ENCODE measurements at places on chromosomes 2 and 18. TPM values are rescaled to one million over a fixed set of nuclear protein-coding genes. Genes with fewer than 3 reads are reported as not detected.

GRCh38 chr18:27094621-27095020 is 90.5 kb downstream of the CHST9 start:
- DNase-seq, result no peak

DNA sequence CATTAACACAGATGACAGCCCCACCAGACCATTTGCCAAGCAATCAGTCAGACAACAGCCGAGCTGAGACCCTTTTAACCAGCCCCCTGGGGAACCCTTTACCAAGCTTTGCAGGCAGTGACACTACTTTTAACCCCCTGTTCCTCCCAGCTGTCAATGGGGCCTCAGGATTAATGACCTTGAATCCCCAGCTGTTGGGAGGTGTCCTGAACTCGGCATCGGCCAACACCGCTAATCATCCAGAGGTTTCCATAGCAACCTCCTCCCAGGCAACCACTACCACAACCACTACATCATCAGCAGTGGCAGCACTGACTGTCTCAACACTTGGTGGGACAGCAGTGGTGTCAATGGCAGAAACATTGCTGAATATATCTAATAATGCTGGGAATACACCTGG is 160.9 kb upstream of the EPC2 start:
- no peak for DNase-seq

The SERPINB12 gene
- polyA plus RNA-seq, result not detected

The LRP1B gene
- polyA plus RNA-seq, result not detected

DNA sequence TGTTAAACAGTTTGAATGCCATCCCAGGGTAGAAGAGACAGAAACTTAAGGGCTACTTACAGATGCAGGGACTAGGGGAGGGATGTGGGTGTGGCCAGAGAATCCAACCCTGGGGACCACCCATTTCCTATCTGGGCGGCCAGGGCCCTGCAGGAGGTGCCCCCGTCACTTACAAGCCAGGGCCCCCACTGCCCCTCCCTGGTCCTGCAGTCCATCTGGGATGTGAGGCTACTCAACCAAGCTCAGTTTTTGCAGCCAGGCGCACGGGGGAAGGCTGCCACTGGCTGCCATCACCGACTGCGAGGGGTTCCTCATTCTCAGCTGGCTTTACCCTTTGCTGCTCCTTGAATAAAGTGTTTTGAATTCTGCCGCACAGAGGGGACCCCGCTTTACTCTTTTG is 42.1 kb downstream of the RRM2 start:
- DNase-seq, result no peak

All from GM23248 (cell line).